ENCODE measurements at places on chromosomes 5 and 9.

DNA sequence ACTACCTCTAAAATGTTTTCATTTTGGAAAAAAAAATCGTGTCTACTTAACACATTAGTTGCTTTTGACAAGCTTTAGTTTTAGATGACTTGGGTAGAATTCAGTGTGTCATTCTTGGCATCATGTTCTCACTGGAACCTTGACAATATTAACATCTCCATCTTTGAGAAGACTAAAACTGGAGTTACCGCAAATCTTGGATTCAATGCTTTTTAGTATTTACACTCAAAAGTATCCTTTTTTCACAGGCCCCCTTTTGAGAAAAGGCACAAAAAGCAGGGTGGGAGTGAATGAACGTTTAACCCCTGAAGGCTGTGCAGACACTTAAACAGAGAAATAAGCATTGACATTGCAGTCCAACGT lies 549.1 kb downstream of the CSNK1G3 start:
- no peak for DNase-seq

GRCh38 chr5:131740477-131740876 lies 56.3 kb downstream of the FNIP1 start:
- DNase-seq, result no peak

GRCh38 chr5:97877588-97877987 lies 694.5 kb upstream of the RIOK2 start:
- DNase-seq, result no peak

- DNase-seq, result no peak
These were observed 4.8 kb upstream of the NFIL3 start for GRCh38 chr9:91428436-91428835.

DNA sequence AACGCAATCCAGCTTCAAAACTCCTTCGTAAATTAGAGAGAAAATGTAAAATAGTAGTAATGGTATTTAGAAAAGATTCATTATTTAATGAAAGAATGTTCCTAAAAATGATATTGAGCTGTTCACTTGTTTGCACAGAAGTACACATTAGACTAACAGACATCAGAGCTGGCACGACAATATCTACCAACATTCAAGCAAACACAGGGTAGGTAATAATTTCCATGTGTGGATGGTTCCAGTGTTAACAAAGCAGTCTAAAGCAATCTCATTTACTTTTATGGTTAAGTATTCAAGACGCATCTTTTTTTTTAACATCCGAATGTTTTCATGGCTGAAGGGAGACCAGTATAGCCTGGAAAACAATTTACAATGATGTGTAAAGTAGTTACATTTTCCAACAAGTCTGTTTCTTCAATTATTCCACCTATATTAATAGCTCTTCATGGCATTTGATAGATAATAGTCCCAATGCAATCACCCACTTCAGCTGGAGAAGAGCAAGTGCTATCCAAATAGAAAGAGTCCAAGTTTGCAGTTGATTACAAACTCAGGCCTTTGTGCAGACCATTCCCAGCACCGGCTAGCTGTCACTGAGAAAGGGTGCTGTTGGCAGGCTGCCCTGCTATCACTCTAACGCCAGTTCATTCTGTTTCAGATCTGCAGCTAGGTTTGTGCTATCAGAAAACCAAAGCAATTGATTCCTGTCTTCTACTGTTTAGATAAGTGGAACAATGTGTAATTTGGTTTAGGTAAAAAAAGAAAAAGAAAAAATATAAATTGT lies 458.8 kb downstream of the DTWD2 start:
- no peak for DNase-seq

- DNase-seq, result no peak
These were observed 617 bp upstream of the FPGS start for GRCh38 chr9:127801955-127802575.

DNA sequence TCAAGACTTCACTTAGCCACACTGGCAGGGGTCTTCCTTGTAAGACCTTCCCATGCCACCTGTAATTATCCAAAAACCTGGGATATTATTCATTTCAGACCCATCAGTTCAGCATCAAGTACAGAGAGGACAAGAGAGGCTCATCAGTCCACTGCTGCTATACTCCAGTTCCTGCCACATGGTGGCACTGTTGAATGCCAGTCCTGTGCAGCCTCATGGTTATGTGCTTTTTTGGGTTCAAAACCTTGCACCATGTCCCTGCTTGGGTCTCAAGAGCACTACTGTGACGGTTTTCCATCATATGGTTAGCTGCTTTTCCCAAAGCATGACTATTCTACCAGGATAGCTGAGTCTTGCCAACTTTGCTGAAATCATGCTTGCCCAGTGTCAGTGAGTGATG lies 8.5 kb downstream of the PTGS1 start:
- no peak for DNase-seq

- DNase-seq, result no peak
These were observed at the start of gene GPR150 for GRCh38 chr5:95620030-95620869. GPR150 (plus strand) TSS chr5:95620087; CDS start chr5:95620276, 189 bp downstream.

DNA sequence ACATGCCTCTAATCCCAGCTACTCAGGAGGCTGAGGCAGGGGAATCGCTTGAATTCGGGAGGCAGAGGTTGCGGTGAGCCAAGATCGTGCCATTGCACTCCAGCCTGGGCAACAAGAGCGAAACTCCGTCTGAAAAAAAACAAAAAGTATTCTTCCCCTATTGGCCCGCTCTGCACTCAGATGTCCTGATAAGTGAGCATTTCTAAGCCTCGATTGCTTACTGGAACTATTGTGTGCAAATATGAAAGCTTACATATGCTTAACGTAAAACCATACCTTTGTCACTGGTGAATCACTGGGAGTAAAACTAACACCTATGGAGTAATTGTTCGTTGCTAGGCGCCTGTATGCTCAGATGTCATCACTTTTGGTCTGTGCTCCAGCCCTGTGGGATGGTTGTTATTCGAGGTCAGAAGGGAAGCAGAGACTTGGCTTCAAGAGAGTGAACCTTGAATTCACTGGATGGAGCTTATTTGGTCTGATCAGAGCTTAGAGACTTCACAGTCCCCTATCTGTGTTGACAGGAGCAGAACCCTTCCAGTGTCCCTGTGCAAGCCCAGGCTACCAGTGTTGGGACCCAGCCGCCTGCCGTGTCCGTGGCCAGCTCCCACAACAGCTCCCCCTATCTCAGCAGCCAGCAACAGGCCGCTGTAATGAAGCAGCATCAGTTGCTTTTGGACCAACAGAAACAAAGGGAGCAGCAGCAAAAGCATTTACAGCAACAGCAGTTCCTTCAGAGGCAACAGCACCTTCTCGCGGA lies 25.3 kb upstream of the LTC4S start:
- DNase-seq, result no peak

GRCh38 chr5:150248946-150249345 lies 40.6 kb downstream of the CAMK2A start:
- no peak for DNase-seq

GRCh38 chr5:13814301-13814700 lies 130.2 kb downstream of the DNAH5 start:
- no peak for DNase-seq

GRCh38 chr9:83451308-83451707 lies 86.9 kb downstream of the FRMD3 start:
- DNase-seq, result no peak

DNA sequence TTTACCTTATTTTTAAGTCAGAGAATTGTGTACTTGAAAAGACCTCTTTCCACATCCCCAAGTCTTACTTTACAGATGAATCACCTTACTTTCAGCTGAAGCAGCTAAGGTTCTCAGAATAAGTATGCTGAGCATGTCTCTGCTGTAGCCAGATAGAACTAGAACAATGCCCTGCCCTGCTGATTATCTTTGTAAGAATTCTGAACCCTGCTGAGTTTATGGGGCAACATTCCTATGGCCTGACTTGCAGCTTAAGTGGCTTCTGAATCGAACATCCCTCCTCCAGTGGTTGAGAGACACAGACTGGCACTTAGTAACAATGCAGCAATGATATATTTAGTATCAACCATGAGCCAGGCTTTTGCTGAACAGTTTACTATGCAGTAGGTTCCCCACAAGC lies 592.0 kb upstream of the WWC1 start:
- DNase-seq, result no peak

DNA sequence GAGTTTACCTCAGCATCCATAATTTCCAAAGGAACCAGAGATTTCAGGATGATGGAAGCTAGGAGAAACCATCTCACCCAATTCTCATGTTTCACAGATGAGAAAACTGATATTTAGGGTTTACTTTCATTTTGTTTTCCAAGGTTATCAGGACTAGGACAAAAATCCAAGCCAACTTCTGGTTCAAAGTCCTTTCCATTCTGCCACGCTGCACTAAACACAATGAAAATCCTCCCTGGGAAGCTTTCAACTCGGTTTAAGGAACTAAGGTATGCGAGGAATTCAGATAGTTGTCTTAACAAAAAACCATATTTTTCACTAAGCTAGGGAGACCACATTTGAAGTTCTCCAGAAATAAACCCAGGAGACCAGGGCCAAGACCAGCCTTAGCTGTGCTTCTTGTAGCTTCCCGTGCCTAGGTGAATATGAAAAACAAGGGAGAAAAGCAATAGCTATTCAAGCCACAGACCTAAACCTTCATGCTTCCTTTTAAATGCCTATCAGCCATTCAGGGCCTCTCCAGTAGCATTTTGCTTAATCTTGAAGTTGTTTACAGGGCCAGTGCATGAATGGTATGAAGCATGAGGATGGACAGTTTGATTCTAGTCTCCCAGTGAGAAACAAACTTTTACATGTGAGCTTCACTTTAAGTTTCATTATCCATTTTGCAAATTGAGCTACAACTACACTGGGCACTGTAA lies 167.9 kb downstream of the DENND1A start:
- DNase-seq, result no peak

DNA sequence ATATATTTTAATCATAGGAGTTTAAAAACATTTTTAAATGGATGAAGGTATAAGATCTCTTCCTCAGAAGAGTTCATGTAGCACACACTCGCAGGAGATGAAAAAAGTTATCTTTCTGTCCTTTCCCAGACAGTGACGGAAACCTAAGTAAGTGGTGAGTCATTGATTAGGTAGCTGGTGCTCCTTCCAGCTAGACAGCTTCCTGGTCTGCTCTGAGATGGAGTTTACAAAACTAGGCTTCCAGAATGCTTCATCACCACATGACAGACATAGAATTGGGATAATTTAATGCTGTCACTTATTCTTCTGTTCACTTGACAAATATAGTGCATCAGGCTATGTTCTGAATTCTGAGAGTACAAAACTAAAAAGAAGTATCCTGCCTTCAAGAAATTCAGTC lies 2393.0 kb upstream of the C9orf72 start:
- no peak for DNase-seq

- DNase-seq, result no peak
These were observed 32.1 kb downstream of the USP20 start for GRCh38 chr9:129867136-129868022.

DNA sequence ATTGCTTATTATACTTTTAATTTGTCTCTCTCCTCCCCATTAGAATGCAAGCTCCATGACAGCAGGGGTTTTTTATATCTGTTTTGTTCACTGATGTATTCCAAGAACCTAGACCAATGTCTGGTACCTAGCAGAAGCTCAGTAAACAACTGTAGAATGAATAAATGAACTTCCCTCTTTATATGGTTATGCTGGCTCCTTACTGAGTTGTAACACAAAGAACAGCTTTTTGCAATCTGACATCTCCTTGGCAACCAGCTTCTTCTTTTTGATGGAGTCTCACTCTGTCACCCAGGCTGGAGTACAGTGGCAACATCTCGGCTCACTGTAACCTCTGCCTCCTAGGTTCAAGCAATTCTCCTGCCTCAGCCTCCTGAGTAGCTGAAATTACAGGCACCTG lies 13.6 kb downstream of the TRMO start:
- DNase-seq, result no peak

- no peak for DNase-seq
These were observed 943.1 kb downstream of the NR2F1-AS1 start for GRCh38 chr5:92637960-92638359.

GRCh38 chr9:116701940-116702642 lies 15.0 kb downstream of the TRIM32 start:
- no peak for DNase-seq

DNA sequence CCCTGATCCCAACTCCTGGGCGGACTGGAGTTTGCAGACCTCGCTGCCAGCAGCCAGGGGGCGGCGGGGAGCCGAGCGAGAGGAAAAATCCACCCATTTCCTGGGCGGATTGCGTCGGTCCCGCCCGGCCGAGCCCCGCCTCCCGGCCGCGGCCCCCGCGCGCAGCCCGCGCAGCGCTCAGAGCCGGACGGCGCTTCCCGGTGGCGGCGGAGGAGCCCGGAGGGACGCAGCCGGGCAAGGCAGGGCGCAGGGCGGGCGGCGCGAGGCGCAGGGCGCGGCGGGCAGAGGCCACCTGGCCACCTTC lies at the start of gene OLFM1:
Gene OLFM1 (plus strand): TSS at position 180 of the 304 bp plus-strand sequence. CDS start 322 bp downstream, outside the sequence.
- no peak for DNase-seq

DNA sequence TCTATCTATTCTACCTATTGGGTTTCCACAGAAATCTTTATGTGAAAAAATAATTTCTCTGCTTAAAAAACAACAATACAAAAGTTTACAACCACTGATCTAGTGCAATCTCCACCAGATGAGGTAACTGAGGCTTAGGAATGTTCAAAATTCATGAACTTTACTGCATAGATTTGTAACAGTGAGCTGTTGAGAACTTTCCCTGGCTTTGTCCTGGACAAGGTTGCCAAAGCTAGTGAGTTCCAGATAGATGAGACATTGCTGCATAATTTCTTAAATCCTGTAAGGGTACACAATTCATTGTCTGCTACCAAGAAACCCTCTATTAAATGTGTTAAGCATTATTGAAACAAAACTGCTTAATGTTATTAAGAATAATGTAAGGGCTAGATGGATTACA lies 102.7 kb downstream of the OSMR start:
- DNase-seq, result no peak

GRCh38 chr5:58248221-58248620 lies 211.7 kb downstream of the PLK2 start:
- DNase-seq, result no peak

GRCh38 chr5:109469896-109470662 lies 60.3 kb upstream of the PJA2 start:
- DNase-seq, result no peak

DNA sequence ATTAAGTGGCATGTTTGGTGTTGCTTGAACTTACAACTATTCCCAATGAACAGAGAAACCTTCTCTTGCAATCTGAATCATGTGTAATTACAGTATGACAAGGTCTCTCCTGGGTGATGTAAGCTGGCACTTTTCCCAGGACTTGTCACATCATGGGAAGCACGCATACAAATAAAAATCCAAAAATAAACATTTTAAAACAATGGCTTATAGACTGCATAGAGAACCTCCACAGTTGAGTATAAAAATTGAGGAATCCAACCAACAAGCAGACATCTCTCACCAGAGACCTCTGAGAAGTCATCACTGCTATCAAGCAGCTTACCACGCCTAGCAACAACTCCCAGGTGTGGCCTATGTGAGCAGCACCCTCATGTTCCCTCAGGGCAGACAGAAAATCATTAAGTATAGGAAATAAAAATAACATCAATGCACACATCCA lies 3.9 kb downstream of the MLLT3 start:
- peak; percentile 9 for DNase-seq

DNA sequence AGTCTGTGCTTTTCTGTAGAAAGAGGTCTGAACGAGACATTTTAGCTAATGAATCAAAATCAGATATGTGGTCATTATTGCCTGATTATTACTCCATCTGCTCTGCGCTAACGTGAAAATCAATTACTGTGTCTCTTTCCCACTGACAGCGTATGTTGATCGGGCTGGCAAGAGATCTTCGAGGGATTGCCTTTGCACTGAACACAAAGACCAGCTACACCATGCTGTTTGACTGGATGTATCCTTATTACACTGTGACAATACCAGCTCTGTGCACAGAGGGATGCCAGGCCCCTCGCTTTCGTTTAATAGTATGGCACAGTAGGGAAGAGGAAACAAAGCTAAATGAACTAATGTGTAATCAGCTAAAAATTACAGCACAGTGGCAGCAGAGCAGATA lies 103.7 kb upstream of the TLX3 start:
- no peak for DNase-seq

All from NCI-H2107 (cell line).